Posterior cingulate gyrus (tissue), 11 donors: ENCODE measurements at places on chromosomes 6 and 20.
A peak's percentile ranks its signal among the peaks of the same experiment; 100 is the strongest.

GRCh38 chr20:23009636-23010035 lies 25.5 kb upstream of the SSTR4 start:
- no peak for DNase-seq

GRCh38 chr6:139977887-139978332 lies 603.5 kb upstream of the CITED2 start:
- DNase-seq = no peak

DNA sequence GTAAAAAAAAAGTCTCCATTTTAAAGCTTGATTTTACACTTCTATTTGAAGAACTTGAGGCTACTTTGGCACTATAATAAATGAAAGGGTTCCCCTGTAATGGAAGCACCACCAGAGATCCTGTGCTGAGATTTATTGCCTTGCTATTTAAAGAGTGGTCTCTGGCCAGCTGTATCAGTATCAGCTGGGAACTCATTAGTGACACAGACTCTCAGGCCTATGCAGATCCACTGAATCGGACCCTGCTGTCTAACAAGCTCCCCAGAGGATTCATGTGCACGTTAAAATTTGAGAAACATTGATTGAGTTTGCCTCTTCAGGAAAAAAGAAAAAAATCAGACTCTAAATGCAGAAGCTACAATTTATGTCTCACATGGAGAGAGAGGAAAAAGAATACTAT lies 299.9 kb upstream of the BMP2 start:
- DNase-seq = no peak

GRCh38 chr6:13787137-13787536 lies 27.2 kb downstream of the MCUR1 start:
- no peak for DNase-seq

DNA sequence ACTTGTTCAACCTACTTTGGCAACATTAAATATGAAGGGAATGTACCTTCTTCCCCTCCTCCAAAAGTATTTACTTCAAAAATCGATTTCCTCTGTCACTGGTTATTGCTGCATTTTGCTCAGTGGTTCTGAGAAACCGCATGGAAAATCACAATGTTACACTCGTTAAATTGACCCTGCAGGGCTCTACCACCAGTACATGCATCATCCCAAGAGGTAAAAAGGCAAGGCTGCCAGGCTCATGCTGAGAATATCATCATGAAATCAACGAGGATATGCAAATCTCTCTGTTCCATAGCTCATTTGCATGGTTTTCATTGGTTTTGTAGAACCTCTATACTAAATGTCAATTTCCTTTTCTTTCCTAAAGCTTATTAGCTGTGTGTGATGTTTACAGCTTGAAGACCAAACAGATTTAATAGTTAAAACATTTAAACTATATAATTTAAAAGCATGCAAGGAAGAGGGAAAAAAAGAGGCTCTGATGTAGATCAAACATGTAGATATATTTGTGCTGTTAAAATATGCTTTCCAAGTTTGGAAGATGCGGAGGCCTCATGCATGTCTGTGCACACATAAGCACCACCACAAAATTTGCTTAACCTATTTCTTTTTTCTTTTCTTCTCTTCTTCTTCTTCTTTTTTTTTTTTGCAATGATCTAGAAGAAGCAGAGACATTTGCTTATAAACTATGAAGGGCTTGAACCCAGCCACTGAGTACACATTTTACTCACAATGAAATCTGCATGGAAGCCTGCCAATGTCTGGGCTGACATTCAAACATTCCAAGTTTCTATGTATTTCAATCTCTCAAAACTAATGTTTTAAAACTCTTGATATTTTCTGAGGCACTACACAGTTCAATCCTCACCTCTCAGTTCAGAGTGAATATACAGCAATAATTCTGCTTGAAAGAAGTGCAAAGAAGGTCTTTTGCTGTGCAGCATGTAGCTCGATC lies 194.0 kb downstream of the GMPR start:
- DNase-seq = no peak

DNA sequence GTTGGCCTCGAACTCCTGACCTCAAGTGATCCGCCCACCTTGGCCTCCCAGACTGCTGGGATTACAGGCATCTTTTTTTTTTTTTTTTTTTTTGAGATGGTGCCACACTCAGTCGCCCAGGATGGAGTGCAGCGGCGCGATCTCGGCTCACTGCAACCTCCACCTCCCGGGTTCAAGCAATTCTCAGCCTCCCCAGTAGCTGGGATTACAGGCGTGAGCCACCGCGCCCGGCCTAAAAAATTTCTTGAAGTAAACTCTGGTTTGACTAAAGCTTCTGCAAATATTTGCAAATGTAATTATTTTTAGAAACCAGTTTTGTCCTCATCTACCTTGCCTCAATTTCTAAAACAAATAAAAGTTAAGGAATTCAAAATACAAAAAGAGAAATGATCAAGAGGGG lies 1.2 kb downstream of the IBTK start:
- no peak for DNase-seq

- DNase-seq = no peak
These were observed 24.6 kb upstream of the EYA2 start for GRCh38 chr20:46870041-46870440.

DNA sequence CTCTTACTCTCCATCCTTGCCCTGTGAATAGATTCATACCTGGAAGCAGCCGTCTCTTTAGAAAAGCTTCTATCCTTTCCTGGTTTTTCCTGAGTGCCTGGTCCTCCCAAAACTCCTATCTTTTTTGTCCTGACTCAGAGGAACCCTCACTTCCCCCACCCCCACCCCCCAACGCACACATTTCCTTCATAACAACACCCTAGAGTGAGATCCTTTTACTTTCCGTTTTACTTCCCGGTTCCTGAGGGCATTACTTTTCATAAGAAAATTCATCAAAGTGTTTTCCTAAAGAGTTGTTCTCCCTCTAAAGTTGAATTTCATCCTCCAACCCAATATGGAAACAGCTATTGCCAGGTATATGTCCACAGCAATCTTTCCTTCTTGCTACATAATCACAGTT lies 327.0 kb downstream of the NRN1 start:
- DNase-seq = no peak

DNA sequence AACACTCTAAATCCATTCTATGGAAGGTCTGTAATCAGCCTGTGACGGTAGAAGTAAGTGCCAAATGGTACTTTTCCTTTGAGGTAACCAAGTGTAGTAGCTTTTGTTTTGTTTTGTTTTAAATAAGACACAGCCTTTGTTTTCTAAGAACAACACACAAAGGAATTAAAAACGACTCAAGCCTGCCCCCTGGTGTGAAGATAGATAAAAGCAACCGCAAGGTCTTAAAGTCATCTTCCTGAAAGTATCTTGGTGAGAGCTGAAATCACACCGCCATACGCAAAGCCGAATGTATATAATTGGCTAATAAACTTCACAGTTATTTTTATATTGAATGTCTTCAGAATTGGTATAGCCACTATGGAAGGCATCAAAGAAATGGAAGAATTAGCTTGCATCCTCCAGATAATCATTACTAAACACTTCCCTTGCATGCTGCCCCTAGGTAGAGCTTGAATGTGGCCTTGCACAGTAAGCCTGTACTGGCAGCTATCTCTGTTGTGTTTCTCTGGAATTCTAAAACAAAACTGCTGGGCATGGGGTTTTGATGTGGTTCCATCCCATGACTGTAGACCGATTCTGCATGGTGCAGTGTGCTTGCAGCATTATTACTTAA lies 95.6 kb downstream of the LAMP5 start:
- peak; percentile 74 for DNase-seq

GRCh38 chr6:91562955-91563354 lies 976.1 kb upstream of the MAP3K7 start:
- no peak for DNase-seq

GRCh38 chr20:12967932-12968331 lies 40.8 kb upstream of the SPTLC3 start:
- no peak for DNase-seq

DNA sequence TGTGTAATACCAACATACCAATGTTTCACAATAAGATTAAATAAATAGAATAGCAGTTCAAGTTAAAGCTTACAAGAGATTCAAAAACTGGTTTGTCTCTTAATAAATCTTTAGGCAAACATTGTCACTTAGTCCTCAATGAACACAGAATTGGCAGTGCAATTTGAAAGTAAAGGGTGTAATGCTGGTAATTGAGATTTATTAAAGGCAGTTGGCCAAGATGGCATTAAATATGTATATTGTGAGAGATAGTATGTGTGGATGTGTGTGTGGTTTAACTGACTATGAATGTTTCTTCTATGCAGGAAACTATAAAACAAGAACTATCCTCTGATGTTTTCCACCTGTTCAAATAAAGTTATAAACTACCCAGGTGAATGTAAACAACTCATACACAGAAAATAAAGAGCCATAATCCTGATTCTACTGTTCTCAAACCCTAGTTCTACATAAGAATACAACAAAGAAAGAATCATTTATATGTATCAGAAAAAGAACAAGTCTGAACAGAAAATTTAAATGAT lies 267.9 kb upstream of the PTCHD4 start:
- no peak for DNase-seq

- no peak for DNase-seq
These were observed 171.5 kb upstream of the RIPOR2 start for GRCh38 chr6:25107218-25107617.

DNA sequence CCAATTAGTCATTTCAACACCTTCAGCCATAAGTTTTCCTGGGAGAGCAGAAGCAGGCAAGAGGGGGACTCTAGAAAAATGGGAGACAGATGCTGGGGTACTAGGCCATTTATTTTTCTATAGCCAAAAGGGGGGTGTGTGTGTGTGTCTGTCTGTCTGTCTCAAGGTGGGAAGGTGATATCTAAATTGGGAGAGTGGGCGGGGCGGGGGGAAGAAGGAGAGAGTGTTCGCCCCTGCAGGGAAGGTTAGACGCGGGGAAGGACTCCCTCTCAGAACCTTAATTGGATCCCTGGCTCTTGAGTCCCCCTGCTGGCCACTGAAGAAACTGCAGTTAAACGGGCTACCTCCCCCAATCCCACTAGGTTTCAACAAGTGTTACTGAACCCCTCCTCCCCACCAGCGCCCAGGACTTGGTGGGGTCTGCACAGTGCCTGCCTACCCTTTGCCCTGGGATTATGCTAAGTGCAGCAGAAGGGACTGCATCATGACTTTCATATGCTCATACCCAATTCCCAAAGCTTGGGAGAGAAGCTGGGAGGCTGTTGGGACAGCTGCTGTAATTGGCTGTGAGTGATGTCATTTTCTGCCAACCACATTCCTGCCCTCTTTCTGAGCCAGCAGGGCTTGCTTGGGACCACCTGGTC lies 45.8 kb downstream of the FOXP4 start:
- peak; percentile 91 for DNase-seq

DNA sequence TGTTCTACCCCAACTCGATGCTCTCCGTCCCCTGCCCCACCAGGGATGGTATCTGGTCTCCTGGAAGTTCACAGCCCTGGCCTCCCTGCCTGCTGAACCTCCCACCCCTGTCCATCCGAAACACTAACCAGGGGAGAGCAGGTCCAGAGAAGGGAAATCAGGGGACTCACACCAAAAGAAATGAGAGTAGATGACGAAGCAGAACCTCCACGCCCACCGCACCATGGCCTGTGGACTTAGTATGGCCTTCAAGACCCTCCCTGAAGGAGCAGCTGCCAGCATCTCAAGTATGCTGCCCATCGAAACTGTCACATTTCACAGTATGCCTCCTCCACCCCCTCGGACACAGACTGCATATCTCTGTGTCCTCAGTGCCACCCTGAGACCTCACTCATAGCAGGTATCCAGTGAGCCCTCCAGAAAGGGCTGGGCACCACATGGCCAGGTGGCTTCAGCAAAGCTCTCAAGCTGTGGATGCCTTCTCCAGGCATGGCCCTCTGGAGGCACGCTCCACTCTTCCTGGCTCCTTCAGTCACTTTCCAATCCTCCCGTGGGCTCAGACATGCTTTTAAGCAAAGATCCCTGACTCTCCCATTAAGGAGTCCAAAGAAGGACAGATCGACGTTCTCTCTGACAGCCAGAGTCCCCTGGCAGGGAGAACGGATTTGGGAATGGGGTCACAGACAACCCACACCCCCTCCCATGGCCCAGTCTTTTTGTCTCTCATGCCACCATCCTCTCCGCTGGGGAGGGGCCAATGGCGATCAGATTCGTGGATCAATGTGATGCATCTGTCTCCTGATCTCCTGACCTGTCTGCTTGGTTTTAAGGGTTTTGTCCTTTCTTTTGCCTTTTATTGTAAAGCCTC lies 158.4 kb downstream of the ANKRD60 start:
- no peak for DNase-seq

- DNase-seq = no peak
These were observed 83.6 kb upstream of the RBM24 start for GRCh38 chr6:17197607-17198006.

DNA sequence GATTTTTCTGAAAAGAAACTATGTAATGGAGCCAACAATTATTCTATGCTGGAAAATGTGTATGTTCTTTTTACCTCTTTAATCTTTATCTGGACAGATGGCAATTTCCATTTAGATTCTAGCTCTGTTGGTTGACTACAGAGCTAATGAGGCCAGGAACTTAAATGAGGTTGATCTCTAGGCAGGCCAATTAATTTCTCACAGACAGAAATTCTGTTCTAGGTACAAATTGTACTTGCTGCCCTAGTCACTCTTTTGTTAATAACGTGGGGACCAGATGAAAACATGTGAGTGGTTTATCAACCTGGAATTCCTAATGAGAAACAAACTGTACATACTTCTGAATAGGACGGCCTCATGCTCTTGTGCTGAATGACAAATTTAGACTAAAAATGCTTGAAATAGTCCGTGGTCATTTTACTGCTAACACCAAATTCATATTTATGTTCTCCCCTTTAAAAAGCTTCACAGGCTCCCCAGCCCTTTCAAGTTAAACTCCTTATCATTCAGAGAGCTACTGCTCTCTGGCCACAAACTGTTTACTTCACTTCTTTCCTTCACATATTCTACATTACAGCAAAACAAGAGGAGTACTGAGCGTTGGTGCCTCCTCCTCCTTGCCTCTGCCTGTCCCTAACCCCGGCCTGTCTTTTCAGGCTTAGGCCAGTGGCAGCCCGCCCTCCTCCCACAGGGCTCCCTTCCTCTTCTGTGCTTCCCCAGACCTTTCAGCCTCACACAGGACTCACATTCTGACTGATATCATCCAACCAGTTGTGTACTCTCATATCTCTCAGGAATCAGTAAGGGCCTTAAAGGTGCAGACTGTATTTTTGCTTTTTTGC lies 41.4 kb downstream of the DTNBP1 start:
- no peak for DNase-seq

DNA sequence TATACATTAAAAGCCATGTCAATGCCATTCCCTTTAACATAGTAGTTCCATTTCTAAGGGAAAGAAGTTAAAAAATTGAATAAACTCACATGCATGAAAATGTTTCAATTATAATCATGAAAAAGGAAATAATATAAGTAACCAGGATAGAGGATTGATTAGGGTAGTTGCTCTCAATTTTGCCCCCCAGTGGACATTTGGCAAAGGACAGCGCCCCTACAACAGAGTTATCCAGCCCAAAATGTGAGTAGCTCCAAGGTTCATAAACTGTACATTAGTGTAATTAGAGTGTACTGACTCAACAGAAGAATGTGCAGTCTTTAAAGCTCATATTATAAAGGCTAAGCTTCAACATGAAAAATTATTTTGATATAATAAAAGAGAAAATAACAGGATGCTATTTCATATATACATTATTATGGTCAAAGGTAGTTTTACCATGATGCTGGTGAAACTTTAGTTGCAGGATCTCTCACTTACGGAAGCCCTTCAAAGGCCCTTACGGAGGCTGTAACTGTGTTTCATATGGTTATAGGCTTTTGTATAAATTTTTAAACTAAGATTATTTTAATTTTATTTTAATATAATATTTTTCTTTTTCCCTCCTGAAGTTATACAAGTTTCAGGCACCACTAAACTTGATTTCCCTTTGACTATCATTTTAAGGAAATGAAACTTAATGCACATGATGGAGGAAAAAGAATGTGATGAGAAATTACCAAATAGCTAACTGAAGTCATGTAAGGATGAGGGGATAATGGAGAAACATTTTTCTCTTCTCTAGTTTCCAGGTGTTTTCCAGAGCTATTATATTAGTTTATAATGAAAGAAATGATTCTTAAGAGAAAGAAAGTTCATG lies 403.6 kb downstream of the PLCB1 start:
- DNase-seq = no peak
